ENCODE measurements at places on chromosomes 2 and 18. TPM values are rescaled to one million over a fixed set of nuclear protein-coding genes. Genes with fewer than 3 reads are reported as not detected.

- no peak for DNase-seq
Observed at GRCh38 chr2:86274265-86274917, 63.0 kb downstream of the REEP1 start.

GRCh38 chr2:213011505-213011904, 139.9 kb downstream of the IKZF2 start:
- DNase-seq, result no peak

The SMYD1 gene
- polyA plus RNA-seq, result 0.14 TPM

- DNase-seq, result no peak
Observed at GRCh38 chr2:15579641-15580040, 12.0 kb upstream of the DDX1 start.

The DSEL gene
- 23.3 TPM for polyA plus RNA-seq

GRCh38 chr2:12674644-12675328, 42.0 kb upstream of the TRIB2 start:
- DNase-seq, result no peak

GRCh38 chr2:103288696-103289095, 526.9 kb downstream of the TMEM182 start:
- DNase-seq, result no peak

- no peak for DNase-seq
Observed at GRCh38 chr2:191165176-191165643, 14.4 kb upstream of the STAT4 start.

- DNase-seq, result no peak
Observed at GRCh38 chr2:75493230-75493629, 67.5 kb downstream of the EVA1A start.

GRCh38 chr2:205892251-205892655, 193.7 kb downstream of the INO80D start:
- no peak for DNase-seq

GRCh38 chr2:239827523-239827890, 197.6 kb downstream of the NDUFA10 start:
- DNase-seq, result no peak

GRCh38 chr2:84830095-84830494, 50.8 kb downstream of the TRABD2A start:
- DNase-seq, result no peak

DNA sequence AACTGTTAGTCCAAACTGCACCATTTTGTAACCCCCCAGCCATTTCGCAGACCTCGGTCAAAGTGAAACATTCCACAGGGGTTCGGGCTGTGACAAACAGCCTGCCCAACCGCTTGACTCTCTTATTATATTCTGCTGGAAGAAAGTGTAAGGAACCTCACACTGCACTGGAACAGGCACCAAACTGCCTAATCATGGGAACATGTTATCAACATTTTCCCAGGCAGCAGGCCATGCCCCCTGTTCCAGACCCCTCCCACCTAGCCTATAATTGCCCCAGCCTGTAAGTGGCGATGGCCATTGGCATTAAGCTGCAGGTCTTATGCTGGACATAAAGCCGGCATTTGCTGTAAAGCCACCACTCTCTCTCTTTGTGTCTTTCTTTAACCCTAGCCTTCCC, 16.9 kb downstream of the LYG2 start:
- no peak for DNase-seq

The NTSR2 gene
- polyA plus RNA-seq, result not detected

Data from renal cortex interstitium (tissue), 15 donors.